ENCODE measurements at places on chromosomes 2 and 18. TPM values are rescaled to one million over a fixed set of nuclear protein-coding genes. Genes with fewer than 3 reads are reported as not detected.

DNA sequence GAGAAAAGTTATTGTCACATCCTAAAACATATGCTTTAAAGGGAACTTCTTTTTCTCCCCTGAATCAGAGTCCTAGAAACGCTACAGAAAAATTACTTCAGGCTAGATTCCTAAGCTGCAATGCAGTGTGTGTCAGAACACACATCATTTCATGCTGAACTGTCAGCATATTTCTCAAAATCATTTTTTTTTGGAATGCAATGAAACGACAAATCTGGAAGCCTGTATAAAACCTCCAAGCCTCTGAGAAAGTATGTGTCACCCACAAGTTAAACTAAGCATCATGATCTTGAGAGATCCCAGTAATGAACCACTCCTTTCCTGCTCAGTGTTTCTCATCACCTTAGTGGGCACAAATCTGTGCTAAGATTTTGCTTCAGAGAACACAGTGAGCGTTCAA, 276.2 kb downstream of the ZNF521 start:
- no peaks in the 10 kb centered on the region for H3K27me3 ChIP-seq
- no peak overlapping the region for H3K27ac ChIP-seq
- no peak overlapping the region for H3K4me3 ChIP-seq

GRCh38 chr2:133457861-133458260, 110.4 kb downstream of the NCKAP5 start:
- H3K27me3 ChIP-seq: no peaks in the 10 kb centered on the region
- DNase-seq: no peak
- no peak overlapping the region for H3K4me3 ChIP-seq
- H3K36me3 ChIP-seq: no peaks in the 10 kb centered on the region

DNA sequence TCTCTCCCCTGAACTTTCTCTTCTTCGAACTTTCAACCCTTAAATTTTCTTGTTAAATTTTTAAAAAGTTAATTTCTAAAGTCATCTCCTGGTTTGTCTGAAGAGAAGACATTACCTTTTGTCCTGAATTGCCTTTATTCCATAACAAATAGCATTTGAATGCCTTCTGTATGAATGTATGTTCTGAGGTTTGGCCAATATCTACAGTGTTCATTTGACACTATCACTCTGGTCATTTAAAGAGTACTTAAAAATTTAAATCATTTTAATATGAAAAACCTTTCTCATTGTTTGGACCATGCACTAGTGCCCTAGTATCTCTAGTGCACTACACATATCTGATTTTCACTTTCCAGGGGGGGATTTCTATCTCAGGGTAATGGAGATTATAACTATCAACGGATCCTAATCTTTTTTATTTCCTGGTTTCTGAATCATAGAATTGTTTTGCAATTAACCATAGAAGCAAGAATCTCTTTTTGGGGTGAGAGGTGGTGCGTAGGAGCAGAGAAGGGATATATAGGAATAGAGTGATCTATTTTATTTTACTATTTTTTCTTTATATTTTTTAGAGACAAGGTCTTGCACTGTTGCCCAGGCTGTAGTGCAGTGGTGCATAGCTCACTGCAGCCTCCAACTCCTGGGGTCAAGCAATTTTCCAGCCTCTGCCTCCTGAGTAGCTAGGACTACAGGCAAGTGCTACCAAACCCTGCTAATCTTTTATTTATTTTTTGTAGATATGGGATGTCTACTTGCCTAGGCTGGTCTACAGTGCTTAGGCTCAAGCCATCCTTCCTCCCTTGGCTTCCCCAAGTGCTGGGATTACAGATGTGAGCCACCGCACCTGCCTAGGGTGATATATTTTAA, 25.5 kb downstream of the TANC1 start:
- peaks cover 4% of the 10 kb centered on the region for H3K27me3 ChIP-seq
- no peaks in the 10 kb centered on the region for H3K36me3 ChIP-seq
- no peak for DNase-seq
- H3K27ac ChIP-seq: no peak overlapping the region
- no peaks in the 10 kb centered on the region for H3K4me1 ChIP-seq

DNA sequence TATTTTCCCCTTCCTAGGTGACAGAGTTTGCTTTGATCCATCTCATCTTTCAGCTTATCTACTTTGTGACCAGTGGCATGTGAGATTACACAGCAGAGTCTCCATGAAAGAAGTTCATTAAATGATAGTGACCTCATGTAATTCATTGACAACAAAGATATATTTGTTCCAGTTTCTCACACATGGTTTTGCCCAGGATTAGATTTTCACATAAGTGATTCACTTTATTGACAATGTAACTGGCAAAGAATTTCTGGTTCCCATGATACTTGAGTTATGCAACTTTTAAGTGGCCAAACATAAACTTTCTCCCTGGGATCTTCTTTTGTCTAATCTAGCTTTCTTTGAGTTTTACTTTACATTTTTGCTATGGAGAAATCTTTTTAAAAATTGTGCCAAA, 50.0 kb downstream of the MC4R start:
- no peak for DNase-seq
- no peaks in the 10 kb centered on the region for H3K4me1 ChIP-seq
- no peak overlapping the region for H3K27ac ChIP-seq
- H3K4me3 ChIP-seq: no peak overlapping the region
- no peaks in the 10 kb centered on the region for H3K27me3 ChIP-seq
- H3K36me3 ChIP-seq: no peaks in the 10 kb centered on the region

DNA sequence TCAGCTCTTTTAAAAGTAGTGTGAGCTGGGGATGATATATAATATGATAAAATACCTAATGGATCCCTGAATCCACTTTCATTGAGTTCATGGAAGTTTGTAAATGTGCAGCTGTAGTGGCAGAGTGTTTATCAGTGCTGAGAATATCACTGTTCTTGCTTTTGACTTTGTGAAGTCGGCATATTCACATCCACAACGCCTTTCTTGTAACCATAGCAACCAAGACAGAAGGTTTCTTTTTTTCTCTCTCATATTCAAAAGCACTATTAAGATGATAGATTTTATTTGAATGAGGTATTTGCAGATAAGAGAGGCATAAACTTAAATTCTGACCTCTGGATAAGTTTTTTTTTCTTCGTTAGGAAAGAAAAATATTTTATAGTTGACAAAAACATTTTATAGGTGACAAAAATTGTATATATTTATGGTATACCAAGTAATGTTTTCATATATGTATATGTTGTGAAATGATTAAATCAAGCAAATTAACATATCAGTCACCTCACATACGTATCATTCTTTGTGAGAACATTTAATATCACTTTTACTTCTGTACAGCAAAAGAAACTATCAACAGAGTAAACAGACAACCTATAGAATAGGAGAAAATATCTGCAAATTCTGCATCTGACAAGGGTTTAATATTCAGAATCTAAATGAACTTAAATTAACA, 130.0 kb downstream of the PLCL1 start:
- peak overlapping the region; percentile 73 for H3K4me3 ChIP-seq
- peak overlapping the region; percentile 10 for H3K27ac ChIP-seq
- no peaks in the 10 kb centered on the region for H3K36me3 ChIP-seq
- peaks cover 56% of the 10 kb centered on the region for H3K4me1 ChIP-seq
- no peaks in the 10 kb centered on the region for H3K27me3 ChIP-seq

GRCh38 chr2:234267534-234267933, 217.0 kb downstream of the SPP2 start:
- H3K27ac ChIP-seq: no peak overlapping the region
- H3K27me3 ChIP-seq: no peaks in the 10 kb centered on the region
- DNase-seq: no peak

GRCh38 chr18:3703732-3704176, 253.8 kb downstream of the TGIF1 start:
- H3K27me3 ChIP-seq: peaks cover 32% of the 10 kb centered on the region
- no peak overlapping the region for H3K4me3 ChIP-seq
- H3K36me3 ChIP-seq: no peaks in the 10 kb centered on the region
- DNase-seq: peak; percentile 57
- peaks cover 3% of the 10 kb centered on the region for H3K4me1 ChIP-seq
- no peak overlapping the region for H3K27ac ChIP-seq

DNA sequence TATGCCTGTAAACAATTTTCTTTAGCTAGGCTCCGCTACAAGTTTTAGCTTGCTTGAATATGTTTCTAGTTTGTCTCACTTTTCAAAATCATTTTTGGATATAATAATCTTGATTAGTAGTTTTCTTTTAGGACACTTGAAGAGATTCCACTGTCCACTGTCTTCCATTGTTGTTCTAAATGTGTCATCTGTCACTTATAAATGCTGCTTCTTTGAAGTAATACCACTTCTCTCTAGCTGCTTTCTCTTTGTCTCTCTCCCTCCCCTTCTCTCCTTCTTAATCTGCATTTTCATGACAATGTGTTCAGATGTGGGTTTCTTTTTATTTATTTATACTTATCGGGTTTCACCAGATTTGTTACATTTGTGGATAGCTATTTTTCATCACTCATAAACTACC, 73.7 kb upstream of the DPP10 start:
- no peaks in the 10 kb centered on the region for H3K27me3 ChIP-seq
- H3K27ac ChIP-seq: no peak overlapping the region
- no peaks in the 10 kb centered on the region for H3K4me1 ChIP-seq
- no peak for DNase-seq
- no peaks in the 10 kb centered on the region for H3K36me3 ChIP-seq
- H3K4me3 ChIP-seq: no peak overlapping the region

The CHRNG gene
- total RNA-seq: not detected

The ASPRV1 gene
- total RNA-seq: 0.41 TPM

The C1QL2 gene
- total RNA-seq: not detected

The DYTN gene
- total RNA-seq: not detected

Measured in activated naive CD4-positive, alpha-beta T cell treated with anti-CD3 and anti-CD28 coated beads for 36 hours (primary cell).